H9 (cell line): ENCODE measurements at places on chromosomes 5 and 9. TPM values are rescaled to one million over a fixed set of nuclear protein-coding genes. Genes with fewer than 3 reads are reported as not detected.

PCAT7 gene
- total RNA-seq, result 4.0 and 4.2 TPM in 2 replicates

DNA sequence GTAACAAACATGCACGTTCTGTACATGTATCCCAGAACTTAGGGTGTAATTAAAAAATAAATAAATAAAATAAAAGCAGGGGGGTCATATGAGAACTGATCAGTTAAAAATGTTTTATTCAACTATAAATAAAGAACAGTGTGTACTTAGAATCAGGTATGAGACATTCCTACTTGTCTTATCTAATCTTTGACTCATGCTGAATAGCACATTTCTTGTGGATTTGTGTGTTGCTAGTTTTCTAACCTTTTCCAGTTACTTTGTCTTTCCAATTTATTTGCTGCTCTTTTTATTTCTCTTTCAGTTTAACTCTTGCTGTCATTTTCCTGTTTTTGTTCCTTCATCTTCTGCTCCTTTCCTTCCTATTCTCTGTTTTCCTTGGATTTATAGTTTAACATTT, 1917.1 kb upstream of the CDH6 start:
- DNase-seq, result no peak

GRCh38 chr9:80049096-80049782, 477.5 kb downstream of the TLE4 start:
- no peak for DNase-seq

DNA sequence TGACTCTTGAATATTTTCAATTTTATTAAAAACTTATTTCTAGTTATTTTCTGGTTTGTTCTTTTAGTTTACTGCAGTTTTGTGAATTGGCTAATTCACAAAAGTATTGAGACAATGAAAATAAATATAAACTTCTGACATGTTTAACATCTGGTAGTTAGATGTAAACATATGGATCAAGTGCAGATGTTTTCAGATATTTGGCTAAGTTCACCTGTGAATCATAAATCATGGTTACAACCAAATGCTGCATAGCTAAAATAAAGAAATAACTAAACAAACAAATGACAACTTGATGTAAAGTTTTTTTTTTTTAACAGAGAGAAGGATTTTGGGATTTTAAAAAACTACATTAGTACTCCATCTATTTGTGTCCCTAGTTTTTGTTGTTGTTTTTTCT, 484.6 kb downstream of the SLCO4C1 start:
- no peak for DNase-seq

GRCh38 chr5:54792611-54793404, 192.6 kb downstream of the ESM1 start:
- no peak for DNase-seq

GRCh38 chr9:19488721-19489120, 79.9 kb downstream of the ACER2 start:
- DNase-seq, result no peak
